ENCODE measurements at places on chromosomes 5 and 9. TPM values are rescaled to one million over a fixed set of nuclear protein-coding genes. Genes with fewer than 3 reads are reported as not detected.

The RNF180 gene
- total RNA-seq = 3.8 TPM

- DNase-seq = no peak
Observed at GRCh38 chr5:144032375-144032774, 138.1 kb downstream of the YIPF5 start.

GRCh38 chr5:173302546-173303155 lies 25.6 kb downstream of the STC2 start:
- peak; percentile 72 for DNase-seq

The RHOBTB3 gene
- total RNA-seq = 421 TPM

The PCDHB14 gene
- total RNA-seq = 2.6 TPM
